ENCODE measurements at places on chromosomes 6 and 20. TPM values are rescaled to one million over a fixed set of nuclear protein-coding genes. Genes with fewer than 3 reads are reported as not detected.

- no peaks in the 10 kb centered on the region for H3K36me3 ChIP-seq
- H3K27ac ChIP-seq: no peak overlapping the region
- peaks cover 9% of the 10 kb centered on the region for H3K4me1 ChIP-seq
- no peaks in the 10 kb centered on the region for H3K27me3 ChIP-seq
- DNase-seq: no peak
Measured at GRCh38 chr6:156281266-156281665, 495.9 kb upstream of the ARID1B start.

GRCh38 chr6:166716910-166717617 is 90.0 kb upstream of the RPS6KA2 start:
- DNase-seq: no peak
- H3K36me3 ChIP-seq: no peaks in the 10 kb centered on the region
- H3K27me3 ChIP-seq: no peaks in the 10 kb centered on the region
- no peaks in the 10 kb centered on the region for H3K4me1 ChIP-seq
- H3K4me3 ChIP-seq: no peak overlapping the region

GRCh38 chr6:11538819-11539468 is 1.4 kb downstream of the TMEM170B start:
- no peaks in the 10 kb centered on the region for H3K36me3 ChIP-seq
- H3K4me3 ChIP-seq: peak overlapping the region; percentile 96
- peaks cover 12% of the 10 kb centered on the region for H3K4me1 ChIP-seq
- H3K27ac ChIP-seq: no peak overlapping the region

DNA sequence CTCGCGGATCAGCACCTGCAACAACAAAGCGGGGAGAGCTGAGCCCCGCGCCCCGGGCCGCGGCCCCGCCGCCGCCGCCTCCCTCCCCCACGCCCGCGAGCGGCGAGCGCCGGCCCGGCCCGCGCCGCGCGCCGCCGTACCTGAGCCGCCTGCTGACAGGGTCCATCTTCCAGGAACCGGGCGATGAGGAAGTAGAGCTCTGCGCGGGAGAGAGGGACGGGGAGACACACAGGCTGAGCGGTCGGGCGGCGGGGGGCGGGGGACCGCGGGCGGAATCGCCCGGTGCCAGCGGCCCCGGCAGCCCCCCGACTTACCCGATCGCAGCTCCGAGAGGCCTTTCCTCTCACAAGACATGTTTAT is 359 bp downstream of the PHIP start:
- peaks cover 44% of the 10 kb centered on the region for H3K4me1 ChIP-seq
- H3K27ac ChIP-seq: peak overlapping the region; percentile 99
- H3K27me3 ChIP-seq: no peaks in the 10 kb centered on the region

- no peaks in the 10 kb centered on the region for H3K36me3 ChIP-seq
- no peak overlapping the region for H3K4me3 ChIP-seq
Measured at GRCh38 chr20:22716821-22717351, 132.5 kb upstream of the FOXA2 start.

GRCh38 chr20:14918976-14919375 is 581.6 kb upstream of the FLRT3 start:
- H3K27ac ChIP-seq: peak overlapping the region; percentile 2
- DNase-seq: no peak
- peaks cover 37% of the 10 kb centered on the region for H3K4me1 ChIP-seq
- no peaks in the 10 kb centered on the region for H3K36me3 ChIP-seq

GRCh38 chr20:31568041-31568731 is 36.9 kb upstream of the ID1 start:
- H3K4me3 ChIP-seq: no peak overlapping the region
- H3K27me3 ChIP-seq: no peaks in the 10 kb centered on the region
- no peak for DNase-seq
- no peak overlapping the region for H3K27ac ChIP-seq
- H3K4me1 ChIP-seq: peaks cover 6% of the 10 kb centered on the region

DNA sequence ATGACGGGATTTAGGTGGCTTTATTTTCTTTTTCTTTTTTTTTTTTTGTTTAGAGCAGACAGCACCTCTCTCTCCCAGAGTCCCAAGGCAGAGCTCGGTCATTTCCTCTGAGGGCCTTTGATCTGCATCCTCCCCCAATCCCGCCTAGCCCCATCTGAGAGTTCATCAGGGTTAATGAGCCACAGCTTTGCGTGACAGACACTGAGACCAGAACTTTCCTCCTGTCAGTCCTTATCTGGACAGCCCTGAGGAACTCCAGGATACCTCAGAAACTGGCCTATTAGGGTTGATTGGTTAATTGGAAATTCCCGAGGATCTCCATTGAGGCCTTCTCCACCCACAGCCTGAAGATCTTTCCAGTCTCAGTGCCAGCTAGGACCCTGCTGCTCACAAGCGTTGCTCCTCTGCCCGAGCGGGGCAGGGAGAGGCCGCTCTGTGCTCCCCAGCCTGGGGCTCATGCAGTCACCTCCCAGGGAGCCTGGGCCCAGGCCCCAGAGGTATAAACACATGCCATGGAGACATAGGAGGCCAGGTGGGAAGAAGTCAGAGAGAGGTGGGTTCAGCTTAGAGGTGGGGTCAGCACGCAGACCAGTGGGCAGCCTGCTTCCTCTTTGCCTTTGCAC is 1.4 kb upstream of the LRRN4 start:
- no peak for DNase-seq
- no peaks in the 10 kb centered on the region for H3K36me3 ChIP-seq
- no peak overlapping the region for H3K4me3 ChIP-seq
- H3K27me3 ChIP-seq: peaks cover 48% of the 10 kb centered on the region

GRCh38 chr6:85166114-85166741 is 283.7 kb upstream of the NT5E start:
- no peaks in the 10 kb centered on the region for H3K27me3 ChIP-seq
- H3K4me3 ChIP-seq: no peak overlapping the region
- peaks cover 8% of the 10 kb centered on the region for H3K4me1 ChIP-seq
- H3K36me3 ChIP-seq: no peaks in the 10 kb centered on the region
- no peak for DNase-seq
- H3K27ac ChIP-seq: no peak overlapping the region

SLC17A3 gene
- total RNA-seq: not detected

GRCh38 chr6:28489366-28490204 is 26.0 kb downstream of the GPX6 start:
- H3K4me1 ChIP-seq: peaks cover 4% of the 10 kb centered on the region
- H3K27me3 ChIP-seq: no peaks in the 10 kb centered on the region
- H3K36me3 ChIP-seq: no peaks in the 10 kb centered on the region
- no peak overlapping the region for H3K27ac ChIP-seq
- peak overlapping the region; percentile 65 for H3K4me3 ChIP-seq

ADGB gene
- total RNA-seq: not detected

DNA sequence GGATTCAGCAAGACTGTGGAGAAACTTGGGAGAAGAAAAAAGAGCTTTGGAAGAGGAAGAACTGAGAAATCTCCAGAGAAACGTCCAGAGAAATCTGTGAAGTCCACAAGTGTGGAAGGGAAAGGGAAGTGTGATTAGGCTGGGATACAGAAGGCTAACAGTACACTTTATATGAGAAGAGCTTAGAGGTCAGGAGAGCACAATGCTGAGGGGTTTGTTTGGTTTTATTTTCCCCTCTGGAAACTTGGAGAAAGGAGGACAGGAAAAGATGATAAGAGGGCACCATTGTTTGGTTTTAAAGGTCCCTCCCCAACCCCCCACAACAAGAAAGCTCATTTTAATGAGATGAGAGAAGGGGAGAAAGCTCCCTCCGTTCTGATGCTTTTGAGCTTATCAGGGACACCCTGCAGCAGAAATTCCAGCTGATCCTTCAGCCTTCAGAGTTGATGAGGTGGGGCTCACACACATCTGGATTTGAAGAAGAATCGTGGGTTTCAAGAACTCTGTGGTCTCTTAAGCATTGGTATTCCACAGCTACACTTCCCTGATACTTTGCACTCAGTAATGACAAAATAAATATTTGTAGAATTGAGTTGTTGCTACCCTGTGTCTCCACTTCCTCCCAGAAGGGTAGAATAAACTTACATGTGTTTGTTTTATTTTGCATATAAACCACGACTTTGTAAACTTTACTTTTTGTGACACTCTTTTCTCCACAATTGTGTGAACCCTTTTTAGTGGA is 1.9 kb downstream of the NT5E start:
- H3K27me3 ChIP-seq: peaks cover 82% of the 10 kb centered on the region
- H3K27ac ChIP-seq: no peak overlapping the region
- H3K4me3 ChIP-seq: no peak overlapping the region
- H3K4me1 ChIP-seq: no peaks in the 10 kb centered on the region
- H3K36me3 ChIP-seq: no peaks in the 10 kb centered on the region
- DNase-seq: no peak

DNA sequence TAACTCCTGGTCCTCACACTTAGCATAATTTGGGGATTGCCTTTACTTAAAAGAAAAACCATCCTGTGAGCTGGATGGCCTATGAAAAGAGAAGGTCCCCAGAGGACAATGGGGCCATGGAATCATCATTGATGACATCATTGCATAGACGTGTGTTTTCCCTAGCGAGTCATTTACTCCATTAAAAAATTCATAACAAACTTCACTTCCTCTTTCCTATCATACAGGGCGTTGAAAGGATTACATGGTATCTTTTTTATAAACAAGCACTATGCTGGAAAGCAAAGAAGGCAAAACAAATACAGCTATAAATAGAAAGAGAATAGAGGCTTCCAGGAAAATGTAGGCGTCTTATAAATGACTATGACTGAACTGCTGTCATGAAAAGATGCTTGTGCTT is 11.3 kb upstream of the COL12A1 start:
- H3K27ac ChIP-seq: no peak overlapping the region
- no peaks in the 10 kb centered on the region for H3K36me3 ChIP-seq
- no peak overlapping the region for H3K4me3 ChIP-seq
- H3K27me3 ChIP-seq: no peaks in the 10 kb centered on the region
- no peaks in the 10 kb centered on the region for H3K4me1 ChIP-seq
- no peak for DNase-seq

LZTS3 gene
- total RNA-seq: 3.7 TPM

ZBP1 gene
- not detected for total RNA-seq

DNA sequence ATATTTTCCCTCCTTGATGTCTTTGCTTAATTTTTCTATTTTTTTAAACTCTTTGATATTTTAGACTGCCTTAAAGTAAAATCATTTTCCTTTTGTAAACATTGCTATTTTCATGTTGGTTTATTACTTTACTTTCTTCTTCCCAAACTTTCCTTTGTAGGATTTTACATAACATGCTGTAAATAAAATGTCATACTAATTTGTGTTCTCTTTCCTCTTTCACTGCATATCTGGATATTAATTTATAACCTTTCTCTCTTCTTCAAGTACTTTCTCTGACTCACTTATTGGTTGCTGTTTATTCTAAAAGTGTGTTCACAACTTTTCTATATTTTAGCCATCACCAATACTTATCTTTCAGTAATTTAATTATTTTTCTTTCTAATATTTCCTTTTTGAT is 9.3 kb upstream of the POM121L2 start:
- no peak overlapping the region for H3K4me3 ChIP-seq
- no peak for DNase-seq
- H3K27me3 ChIP-seq: peaks cover 19% of the 10 kb centered on the region
- H3K36me3 ChIP-seq: no peaks in the 10 kb centered on the region
- H3K4me1 ChIP-seq: no peaks in the 10 kb centered on the region

RSPO4 gene
- total RNA-seq: 1.0 TPM

- no peak overlapping the region for H3K27ac ChIP-seq
- no peaks in the 10 kb centered on the region for H3K27me3 ChIP-seq
- H3K36me3 ChIP-seq: no peaks in the 10 kb centered on the region
- H3K4me1 ChIP-seq: no peaks in the 10 kb centered on the region
- peak; percentile 66 for DNase-seq
- no peak overlapping the region for H3K4me3 ChIP-seq
Measured at GRCh38 chr6:129498950-129499842, 210.8 kb downstream of the ARHGAP18 start.

SIRPB1 gene
- 0.62 TPM for total RNA-seq

- no peak overlapping the region for H3K27ac ChIP-seq
- no peaks in the 10 kb centered on the region for H3K27me3 ChIP-seq
- H3K36me3 ChIP-seq: no peaks in the 10 kb centered on the region
- no peak overlapping the region for H3K4me3 ChIP-seq
- no peaks in the 10 kb centered on the region for H3K4me1 ChIP-seq
- no peak for DNase-seq
Measured at GRCh38 chr20:7858734-7859250, 81.5 kb downstream of the HAO1 start.

- no peak for DNase-seq
- H3K27ac ChIP-seq: no peak overlapping the region
- no peaks in the 10 kb centered on the region for H3K4me1 ChIP-seq
- H3K36me3 ChIP-seq: no peaks in the 10 kb centered on the region
- H3K27me3 ChIP-seq: no peaks in the 10 kb centered on the region
- no peak overlapping the region for H3K4me3 ChIP-seq
Measured at GRCh38 chr6:105606831-105607463, 204.1 kb upstream of the PREP start.

- no peak overlapping the region for H3K4me3 ChIP-seq
- no peak overlapping the region for H3K27ac ChIP-seq
- no peaks in the 10 kb centered on the region for H3K4me1 ChIP-seq
- H3K27me3 ChIP-seq: no peaks in the 10 kb centered on the region
Measured at GRCh38 chr6:87706187-87706966, 4.3 kb upstream of the AKIRIN2 start.

DNA sequence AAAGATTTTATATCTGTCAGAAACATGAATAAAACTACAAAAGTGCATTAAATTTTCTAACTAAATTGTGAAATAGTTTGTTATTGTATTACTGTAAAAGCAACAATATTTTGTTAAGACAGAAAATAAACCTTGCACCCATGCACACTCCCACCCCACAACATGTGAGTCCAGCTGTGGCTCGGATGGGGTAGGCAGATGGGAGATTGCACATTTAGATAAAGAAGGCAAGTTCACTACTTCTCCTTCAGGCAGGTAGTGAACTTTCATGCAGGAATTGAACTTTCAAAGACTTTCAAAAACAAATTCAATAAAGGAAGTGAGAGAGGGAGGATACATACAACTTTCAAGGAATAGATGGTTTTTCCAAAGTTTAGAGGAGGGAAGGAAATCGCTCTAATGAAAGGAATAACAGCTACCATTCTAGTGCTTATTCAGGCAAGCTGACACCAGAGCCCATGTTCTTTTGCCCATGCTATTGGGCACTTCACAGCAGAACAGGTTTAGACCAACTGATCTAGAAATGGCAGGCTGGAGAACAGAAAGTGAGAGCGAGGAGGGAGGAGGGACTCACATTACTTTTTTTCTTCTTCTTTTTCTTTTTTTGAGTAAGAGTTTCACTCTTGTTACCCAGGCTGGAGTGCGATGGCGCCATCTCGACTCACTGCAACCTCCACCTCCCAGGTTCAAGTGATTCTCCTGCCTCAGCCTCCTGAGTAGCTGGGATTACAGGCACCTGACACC is 28.5 kb downstream of the SF3B5 start:
- H3K4me1 ChIP-seq: peaks cover 9% of the 10 kb centered on the region
- peaks cover 84% of the 10 kb centered on the region for H3K27me3 ChIP-seq
- H3K36me3 ChIP-seq: no peaks in the 10 kb centered on the region
- no peak overlapping the region for H3K4me3 ChIP-seq
- no peak for DNase-seq
- no peak overlapping the region for H3K27ac ChIP-seq
